ENCODE measurements at places on chromosomes 2 and 18.

- no peak for DNase-seq
Observed at GRCh38 chr2:102313025-102313424, 1.7 kb downstream of the IL1RL1 start.

DNA sequence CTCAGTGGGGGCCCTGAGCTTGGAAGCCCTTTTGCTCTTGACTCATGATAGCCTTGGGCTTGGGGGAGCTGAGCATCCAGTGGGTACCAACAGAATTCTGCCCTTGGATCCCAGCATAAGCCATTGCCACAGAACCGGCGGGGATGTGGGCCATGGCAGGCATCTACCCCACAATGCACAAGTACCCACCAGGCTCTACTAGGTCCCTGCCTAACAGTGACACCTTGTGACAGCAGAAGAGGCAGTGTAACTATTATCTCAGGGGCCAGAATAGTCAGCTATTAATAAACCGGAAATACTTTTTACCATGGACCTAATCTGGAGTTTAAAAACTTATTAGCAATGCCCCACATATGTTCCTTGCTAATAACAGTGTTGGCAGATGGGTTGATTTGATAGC lies 397.2 kb downstream of the TMEM182 start:
- DNase-seq: no peak

DNA sequence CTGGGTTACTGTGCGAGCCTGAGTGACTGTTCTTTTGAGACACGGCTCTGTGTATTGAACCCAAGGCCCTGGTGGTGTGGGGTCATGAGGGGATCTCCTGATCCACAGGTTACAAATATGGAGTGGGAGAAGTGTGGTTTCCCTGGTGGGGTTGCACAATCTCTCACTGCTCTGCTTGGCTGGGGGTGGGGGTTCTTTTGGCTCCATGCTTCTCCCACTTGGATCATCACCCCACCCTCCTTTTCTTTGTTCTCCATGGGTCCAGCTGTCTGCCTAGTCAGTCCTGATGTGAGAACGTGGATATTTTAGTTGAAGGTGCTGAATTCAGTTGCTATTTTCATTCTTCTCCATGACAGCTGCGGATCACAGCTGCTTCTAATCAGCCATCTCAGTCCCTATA lies 37.8 kb downstream of the AGPS start:
- no peak for DNase-seq

- DNase-seq: no peak
Observed at GRCh38 chr18:24633121-24633520, 172.7 kb downstream of the HRH4 start.
